Left colon (tissue), 2 donors: ENCODE measurements at places on chromosomes 7 and 10.

- no peak for DNase-seq
Measured at GRCh38 chr10:125343983-125344382, 183.6 kb upstream of the CTBP2 start.

- DNase-seq = peak; percentile 48
Measured at GRCh38 chr7:24963218-24963617, 16.8 kb downstream of the OSBPL3 start.

- no peak for DNase-seq
Measured at GRCh38 chr10:79142522-79143309, 74.0 kb downstream of the ZMIZ1 start.

DNA sequence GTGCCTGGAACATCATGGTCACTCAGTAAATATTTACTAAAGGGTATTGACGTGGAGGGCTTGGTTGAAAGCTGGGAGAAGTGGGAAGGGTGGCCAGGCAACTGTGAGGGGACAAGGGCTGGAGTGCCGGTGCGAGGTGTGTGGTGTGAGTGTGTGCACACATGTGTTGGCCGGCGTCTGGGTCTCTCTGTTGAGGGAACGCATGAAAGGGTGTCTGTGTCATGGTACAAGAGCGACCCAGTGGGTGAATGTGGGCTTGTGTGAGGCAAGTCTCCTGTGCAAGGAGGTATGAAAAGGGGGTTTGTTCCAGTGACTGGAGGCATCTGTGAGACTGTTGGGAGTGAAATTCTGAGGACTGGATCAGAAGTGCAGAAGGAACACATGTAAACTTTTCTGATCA lies 29.4 kb upstream of the UCMA start:
- DNase-seq = no peak

- DNase-seq = no peak
Measured at GRCh38 chr7:6093375-6093774, 62.2 kb downstream of the ANKRD61 start.

DNA sequence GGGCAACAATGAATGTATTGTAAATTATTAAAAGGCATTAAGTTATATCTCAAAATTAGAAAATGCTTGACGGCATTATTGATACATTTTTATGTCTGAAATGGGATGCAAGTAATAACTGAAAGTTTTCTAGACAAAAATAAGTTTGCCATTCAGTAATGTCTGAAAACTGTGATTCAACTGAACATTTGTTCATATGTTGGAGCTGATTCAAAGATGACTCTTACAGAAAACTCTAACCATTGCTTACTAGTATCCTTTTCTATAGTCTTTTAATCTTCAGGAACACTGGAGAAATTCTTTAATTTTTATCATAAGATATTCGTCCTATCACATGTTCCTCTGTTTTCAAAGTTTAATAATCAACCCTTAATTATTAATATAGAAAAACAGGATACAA lies 71.1 kb upstream of the TFEC start:
- no peak for DNase-seq

- no peak for DNase-seq
Measured at GRCh38 chr10:77196614-77197013, 441.0 kb downstream of the KCNMA1 start.

DNA sequence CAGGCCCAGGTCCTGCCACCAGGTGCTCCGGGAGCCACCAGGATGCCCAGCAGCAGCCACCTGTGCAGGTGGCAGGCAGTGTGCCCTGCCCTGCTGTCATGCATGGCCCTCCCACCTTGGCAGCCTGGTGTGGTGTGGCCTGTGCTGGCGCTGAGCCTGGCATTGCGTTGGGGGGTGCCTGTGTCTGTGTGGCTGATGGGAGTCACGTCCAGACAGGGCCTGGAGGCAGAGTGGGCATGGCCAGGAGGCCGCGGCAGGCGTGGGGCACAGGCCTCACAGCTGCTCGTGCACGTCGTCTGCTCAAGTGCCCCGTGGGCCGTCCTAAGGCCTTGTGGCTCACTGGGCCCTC lies 8.7 kb downstream of the TTYH3 start:
- DNase-seq = peak; percentile 41

GRCh38 chr7:116984917-116985316 lies 31.6 kb downstream of the ST7 start:
- no peak for DNase-seq

DNA sequence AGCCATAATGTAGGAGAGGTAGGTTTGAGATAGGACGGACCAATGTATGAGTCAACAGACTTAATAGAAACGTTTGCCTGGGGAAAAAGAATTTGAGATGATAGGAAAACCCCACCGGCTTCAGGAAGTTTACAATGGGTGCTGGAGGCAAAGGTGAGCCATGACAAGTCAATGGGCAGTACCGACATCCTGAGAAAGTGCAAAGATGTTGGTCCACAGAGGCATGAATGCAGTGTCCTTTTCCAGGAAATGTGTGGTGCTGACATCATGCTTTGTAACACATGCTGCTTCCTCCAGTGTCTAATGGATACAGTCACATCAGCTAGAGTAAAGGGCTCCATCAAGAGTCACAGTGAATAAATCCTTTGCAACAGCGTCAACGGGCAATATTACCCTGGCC lies 533.6 kb downstream of the INHBA start:
- DNase-seq = no peak

- DNase-seq = no peak
Measured at GRCh38 chr10:106765241-106765754, 399.2 kb downstream of the SORCS1 start.

DNA sequence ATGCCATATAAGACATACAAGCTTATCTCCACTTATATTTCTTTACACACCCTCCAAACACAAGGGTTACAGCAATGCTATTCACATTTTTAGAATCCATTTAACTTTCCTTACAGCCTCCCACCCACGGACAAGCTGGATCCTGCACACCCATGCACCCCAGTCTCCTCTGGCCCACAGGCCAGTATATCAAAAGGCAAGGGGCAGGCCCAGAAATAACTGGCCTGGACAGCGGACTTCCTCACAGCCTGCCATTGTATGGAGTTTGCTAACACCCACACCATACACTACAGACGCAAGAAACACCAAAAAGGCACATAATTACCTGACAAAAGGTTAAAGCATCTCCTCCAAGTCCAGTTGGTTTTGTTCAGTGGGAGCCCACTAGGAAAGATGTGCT lies 12.0 kb downstream of the HOXA4 start:
- DNase-seq = no peak

DNA sequence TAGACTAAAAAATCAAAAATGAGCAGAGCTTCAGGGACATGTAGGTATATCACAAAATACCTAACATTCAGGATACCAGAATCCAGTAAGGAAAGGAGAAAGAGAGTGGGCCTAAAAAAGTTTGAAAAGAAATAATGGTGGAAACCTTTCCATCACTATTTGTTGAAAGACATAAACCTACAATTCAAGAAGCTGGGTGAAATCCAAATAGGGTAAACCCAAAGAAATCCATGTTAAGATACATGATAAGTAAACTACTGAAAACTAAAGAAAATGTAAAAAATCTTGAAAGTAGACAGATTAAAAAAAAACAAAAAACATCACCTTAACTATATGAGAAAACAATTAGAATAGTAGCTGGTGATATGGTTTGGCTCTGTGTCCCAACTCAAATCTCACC lies 76.7 kb upstream of the COMTD1 start:
- no peak for DNase-seq

DNA sequence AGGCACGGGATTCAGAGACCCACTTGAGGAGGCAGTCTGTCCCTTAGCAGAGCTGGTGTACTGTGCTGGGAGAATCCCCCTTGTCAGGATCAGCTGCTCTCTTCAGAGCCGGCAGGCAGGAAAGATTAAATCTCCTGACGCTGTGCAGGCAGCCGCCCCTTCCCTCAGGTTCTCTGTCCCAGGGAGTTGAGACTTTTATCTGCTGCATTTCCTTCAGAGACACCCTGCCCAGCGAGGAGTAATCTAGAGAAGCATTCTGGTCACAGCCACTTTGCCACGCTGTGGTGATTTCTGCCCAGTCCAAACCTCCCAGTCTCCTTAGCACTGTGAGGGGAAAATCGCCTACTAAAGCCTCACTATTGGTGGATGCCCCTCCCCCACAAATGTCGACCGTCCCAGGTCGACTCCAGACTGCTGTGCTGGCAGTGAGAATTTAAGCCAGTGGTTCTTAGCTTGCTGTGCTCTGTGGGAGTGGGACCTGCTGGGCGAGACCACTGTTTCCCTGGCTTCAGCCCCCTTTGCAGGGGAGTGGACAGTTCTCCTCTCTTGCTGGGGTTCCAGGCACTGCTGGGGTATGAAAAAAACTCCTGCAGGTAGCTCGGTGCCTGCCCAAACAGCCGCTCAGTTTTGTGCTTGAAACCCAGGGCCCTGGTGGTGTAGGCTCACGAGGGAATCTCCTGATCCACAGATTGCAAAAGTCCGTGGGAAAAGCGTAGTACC lies 265.4 kb downstream of the ZWINT start:
- no peak for DNase-seq
